Type B pancreatic cell (in vitro differentiated cells): ENCODE measurements at places on chromosomes 2 and 18. TPM values are rescaled to one million over a fixed set of nuclear protein-coding genes. Genes with fewer than 3 reads are reported as not detected.

Gene ID2
- total RNA-seq = 194 and 310 TPM in 2 replicates

Gene PSTPIP2
- 9.6 and 10.5 TPM in 2 replicates for total RNA-seq

Gene DIPK1C
- 0.26 and 0.36 TPM in 2 replicates for total RNA-seq

Gene IL1R1
- total RNA-seq = 15.8 and 31.7 TPM in 2 replicates

Gene NPAS2
- total RNA-seq = 10.7 and 25.7 TPM in 2 replicates

Gene IL36A
- total RNA-seq = not detected in 2 replicates

Gene DSG2
- 117 and 272 TPM in 2 replicates for total RNA-seq

Gene GPAT2
- total RNA-seq = 0.39 TPM in 1 of 2 replicates, not detected in the other

Gene MROH2A
- not detected in 2 replicates for total RNA-seq

Gene KCNK3
- total RNA-seq = 2.7 and 7.7 TPM in 2 replicates

Gene PLEKHB2
- 43.4 and 49.2 TPM in 2 replicates for total RNA-seq

Gene STK25
- total RNA-seq = 182 and 198 TPM in 2 replicates

Gene UGT1A3
- total RNA-seq = 0.19 TPM in 1 of 2 replicates, not detected in the other

DNA sequence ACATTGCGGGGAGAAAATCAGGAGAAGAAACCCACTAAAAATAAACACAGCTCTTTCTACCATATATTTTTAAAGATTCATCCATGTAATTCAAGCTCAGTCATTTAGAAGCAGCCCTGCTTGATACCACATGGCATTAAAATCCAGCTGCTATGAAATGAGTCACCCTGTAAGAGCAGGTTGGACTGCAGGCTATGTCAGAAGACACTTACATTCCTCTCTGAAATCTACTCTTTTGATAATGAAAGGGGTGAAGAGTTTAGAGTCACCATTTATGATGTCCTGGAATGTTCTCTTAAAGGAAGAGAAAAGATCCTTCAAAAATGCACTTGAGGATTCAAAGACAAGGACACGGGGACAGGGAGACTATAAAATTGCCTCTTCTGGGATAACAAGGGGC, 100.6 kb upstream of the APCDD1 start:
- DNase-seq = no peak

DNA sequence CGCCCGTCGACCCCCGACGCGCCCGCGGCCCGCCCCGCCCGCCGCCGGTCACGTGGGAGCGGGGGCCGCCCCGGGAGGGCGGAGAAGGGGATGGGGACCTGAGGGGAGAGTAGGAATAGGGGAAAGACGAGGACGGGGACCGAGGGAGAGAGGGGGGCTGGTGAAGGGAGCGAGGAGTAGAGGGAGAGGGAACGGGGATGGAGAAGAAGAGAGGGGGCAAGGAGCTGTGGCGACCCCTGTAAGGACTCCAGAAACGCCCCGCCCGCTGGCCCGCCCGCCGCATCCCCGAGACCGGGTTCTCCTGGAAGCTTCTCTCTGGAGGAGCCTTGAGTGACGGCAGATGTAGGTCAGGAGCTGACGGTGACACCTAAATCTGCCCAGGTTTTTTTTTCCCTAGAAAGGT, 615 bp downstream of the ADNP2 start:
- DNase-seq = no peak

DNA sequence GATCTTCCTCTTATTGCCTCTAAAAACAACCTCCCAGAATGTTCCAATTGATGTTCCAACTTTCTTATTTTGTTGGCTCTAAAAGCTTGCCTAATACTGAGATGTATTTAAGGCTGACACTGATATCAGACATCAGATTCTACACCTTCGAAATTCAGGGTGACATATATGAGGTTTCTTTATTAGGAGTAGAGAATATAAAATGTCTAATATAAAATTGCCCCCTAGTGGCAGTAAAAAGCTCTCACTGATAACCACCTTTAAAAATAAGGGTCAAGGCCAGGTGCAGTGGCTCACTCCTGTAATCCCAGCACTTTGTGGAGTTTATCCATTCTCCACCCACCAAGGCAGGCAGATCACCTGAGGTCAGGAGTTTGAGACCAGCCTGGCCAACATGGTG, 789.7 kb upstream of the SLC39A10 start:
- no peak for DNase-seq

- DNase-seq = no peak
Measured at GRCh38 chr2:106163948-106164545, 30.1 kb downstream of the UXS1 start.

GRCh38 chr2:232139786-232140562, 178.5 kb downstream of the DIS3L2 start:
- no peak for DNase-seq

GRCh38 chr2:236887953-236888793, 197.5 kb upstream of the COPS8 start:
- DNase-seq = no peak

DNA sequence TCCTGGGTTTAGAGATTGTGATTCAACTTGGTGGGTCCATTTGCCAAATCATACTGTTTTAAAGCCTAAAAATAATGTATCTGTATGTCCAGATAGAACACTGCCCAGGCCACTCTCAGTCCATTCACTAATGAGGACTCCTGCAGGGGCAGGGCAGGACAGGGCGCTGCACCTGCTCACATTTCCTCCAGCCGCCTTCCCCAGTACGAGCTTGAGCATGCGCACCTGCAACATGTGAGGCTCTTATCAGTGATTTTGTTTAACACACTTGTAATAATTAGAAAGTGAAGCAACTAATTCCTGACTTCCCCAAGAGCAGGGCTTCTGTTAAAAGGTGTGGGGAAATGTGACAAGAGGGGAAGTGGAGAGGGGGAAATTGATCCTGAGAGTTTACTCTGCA, 89.7 kb downstream of the AFF3 start:
- DNase-seq = no peak

- DNase-seq = no peak
Measured at GRCh38 chr2:217035967-217036366, 176.1 kb upstream of the TNP1 start.

DNA sequence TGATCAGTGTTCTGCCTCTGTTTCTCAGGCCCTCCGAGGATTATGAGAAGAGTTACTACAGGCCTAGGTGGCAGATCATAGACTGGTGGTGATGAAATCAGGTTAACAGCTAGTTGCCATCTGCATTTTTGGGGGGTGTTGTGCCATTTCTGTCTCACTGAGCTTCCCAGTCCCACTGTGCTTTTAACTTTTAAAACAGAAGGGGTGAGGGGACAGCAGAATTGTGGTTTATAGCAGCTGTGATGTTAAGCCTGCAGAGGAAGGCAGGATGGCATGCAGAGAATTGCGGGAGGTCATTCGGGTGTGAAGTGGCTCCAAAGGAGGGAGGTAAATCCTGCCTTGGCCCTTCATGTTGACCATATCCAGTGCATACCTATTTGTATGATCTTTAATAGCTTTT, 5.0 kb downstream of the CAB39 start:
- no peak for DNase-seq

DNA sequence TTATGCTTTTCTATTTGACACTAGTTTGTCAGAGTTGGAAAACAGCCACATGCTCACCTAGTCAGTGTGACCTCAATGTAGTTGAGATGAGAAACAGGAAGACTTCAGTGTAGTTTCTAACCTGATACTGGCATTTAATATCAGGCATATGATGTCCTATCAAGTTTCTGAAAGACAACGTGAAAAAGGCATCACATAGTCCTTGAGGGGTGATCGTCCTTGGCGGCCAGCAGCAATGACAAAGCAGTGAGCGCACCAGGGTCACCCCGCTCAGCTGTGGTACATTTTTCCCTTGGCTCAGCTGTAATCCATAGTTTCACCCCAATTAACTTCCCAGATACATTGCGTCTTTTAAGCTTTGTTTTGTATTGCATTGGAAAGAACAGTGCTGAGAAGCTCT, 4.3 kb downstream of the HSPE1 start:
- DNase-seq = no peak

- no peak for DNase-seq
Measured at GRCh38 chr2:215966951-215967350, 46.4 kb downstream of the MREG start.

- DNase-seq = no peak
Measured at GRCh38 chr2:173990970-173991819, 26.0 kb upstream of the SP3 start.

GRCh38 chr2:176206682-176207081, 18.2 kb downstream of the HOXD1 start:
- no peak for DNase-seq

- no peak for DNase-seq
Measured at GRCh38 chr2:95296880-95297487, at the start of gene KCNIP3. TSS of gene KCNIP3 (plus strand) at chr2:95297347. CDS start at chr2:95297439, 92 bp downstream.

- DNase-seq = no peak
Measured at GRCh38 chr18:37252854-37253393, 312.7 kb downstream of the CELF4 start.

DNA sequence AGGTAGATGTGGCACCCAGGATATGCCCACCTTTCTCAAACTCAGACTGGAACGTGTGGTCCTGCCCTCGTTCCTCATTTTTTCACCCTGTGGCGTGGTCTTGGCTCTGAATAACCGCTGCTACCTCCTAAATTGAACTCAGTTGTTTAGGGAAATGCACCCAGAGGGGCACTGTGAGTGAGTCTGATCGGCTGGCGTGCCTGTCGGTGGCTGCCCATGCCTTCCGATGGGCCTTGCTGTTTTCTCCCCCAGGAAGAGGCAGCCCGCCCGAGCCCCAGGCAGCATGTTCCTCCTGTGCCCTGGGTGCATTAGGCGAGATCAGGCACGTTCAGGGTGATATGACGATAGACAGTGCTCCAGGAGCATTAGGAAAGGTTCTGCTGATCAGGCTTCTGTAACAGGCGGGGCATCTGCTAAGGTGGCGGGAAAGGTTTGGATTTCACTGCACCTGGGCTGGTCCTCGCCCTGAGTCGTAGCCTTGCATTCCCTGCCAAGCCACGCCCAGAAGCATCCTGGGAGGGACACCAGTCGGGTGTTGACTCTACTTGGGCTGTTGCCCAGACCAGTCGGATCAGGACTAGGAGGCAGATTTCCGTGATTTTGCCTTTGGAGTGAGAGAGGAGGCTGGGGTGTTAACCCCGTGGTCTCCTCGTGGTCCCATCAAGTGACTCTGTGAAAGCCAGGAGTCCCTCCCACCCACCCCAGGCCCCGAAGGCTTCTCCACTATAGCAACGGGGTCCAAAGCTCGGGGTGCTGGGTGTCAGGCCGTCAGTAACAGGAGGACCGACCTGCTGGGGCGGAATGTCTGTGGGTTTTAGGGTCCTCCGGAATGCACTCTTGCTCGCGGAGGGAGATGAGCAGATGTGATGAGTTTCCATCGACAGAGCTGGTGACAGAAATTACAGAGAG, 75.1 kb downstream of the SH3BP4 start:
- DNase-seq = no peak

DNA sequence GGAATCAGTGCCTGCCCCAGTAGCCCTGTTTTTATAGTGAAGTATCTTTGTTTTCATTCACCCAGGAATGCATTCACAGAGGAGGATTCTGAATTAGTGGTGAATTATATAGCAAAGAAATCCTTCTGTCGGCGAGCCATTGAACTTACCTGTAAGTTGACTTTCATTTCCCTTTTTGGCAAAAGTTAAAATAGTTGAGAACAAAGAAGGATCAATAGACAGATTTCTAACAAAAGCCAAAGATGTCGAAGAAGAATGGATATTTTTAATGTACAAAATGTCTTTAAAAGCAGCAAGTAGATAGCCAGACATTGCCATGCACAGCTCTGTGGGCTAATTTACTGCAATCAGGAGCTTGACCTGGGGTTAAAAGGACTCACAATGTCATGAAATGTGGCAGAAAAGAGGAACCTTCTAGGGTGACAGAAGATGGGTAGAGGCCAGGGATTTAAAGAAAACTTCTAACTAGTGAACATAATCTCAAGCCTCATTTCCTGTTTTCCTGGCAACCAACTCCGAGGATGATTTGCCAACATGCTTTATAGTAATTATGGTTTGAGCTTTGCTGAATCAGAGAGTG, 53.8 kb upstream of the TMEM87B start:
- DNase-seq = no peak

DNA sequence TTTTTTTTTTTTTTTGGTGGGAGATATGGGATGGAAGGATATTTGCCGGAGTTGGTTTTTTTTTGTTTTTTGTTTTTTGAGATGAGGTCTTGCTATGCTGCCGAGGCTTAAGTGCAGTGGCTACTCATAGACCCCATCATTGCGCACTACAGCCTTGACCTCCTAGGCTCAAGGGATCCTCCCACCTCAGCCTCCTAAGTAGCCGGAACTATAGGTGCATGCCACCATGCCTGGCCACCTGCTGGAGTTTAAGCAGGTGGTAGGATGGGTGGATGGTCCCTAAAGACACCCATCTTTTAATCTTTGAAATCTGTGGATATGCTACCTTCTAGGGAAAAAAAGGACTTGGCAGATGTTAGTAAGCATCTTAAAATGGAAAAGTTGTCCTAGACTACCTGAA, 169.8 kb downstream of the TGIF1 start:
- no peak for DNase-seq

GRCh38 chr2:97646977-97647376, 1.1 kb downstream of the COX5B start:
- no peak for DNase-seq

DNA sequence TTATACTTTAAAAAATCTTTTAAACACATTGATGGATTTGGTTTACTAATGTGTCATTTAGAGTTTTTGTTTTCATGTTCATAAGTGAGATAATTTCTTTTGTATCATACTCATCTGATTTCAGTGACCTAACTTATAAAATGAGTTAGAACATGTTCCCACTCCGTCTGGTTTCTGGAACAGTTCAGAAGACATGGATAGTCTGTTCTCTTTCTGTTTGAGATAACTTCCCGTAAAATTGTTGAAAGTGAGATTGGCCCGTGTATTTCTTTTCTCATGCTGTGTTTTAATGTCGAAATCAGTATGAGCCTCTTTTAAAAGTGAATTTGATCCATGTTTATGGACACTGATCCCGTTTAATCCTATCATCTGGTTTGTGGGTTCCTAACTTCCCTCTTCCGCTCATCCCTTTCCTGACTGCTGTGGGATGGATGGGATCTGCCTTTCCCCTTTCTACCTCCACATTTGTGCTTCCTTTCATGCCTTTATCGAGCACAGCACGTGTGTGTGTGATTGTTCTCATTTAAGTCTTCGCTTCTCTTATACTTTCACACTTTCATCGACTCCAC, 78.9 kb downstream of the COPS8 start:
- DNase-seq = no peak

DNA sequence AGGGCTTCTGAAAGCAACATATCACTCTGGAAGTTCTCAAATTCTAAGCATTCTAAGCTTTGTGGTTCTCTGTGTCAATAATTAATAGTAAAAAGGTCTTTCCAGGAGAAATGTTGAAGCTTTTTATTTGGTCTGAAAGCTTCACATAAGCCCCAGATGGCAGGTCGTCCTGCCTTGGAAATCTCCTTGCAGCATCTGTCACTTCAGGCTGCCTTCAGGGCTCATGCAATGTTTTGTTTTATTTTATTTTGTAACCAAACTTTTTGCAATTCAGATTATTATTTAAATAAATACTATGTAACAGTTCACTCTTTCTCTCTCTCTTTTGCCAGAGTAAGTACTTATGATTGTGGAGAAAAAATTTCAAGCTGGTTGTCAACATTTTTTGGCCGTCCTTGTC, 46.7 kb upstream of the FHOD3 start:
- no peak for DNase-seq

GRCh38 chr2:38907743-38908562, 18.3 kb downstream of the ARHGEF33 start:
- no peak for DNase-seq

- no peak for DNase-seq
Measured at GRCh38 chr2:59399126-59399525, 1154.3 kb downstream of the BCL11A start.

- no peak for DNase-seq
Measured at GRCh38 chr2:168997794-168998193, 33.3 kb downstream of the ABCB11 start.

DNA sequence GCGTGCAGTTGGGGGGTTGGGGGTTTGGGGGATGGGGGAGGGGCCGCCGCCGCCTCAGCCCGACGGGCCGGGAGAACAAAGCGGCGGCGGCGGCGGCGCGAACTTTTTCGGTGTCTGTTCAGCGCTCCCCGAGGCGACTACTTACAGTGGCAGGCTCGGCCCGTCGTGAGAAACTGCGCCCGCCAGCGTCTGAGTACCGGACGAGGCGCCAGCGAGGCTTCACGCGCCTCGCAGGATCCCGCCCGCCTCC, 172 bp downstream of the PRKD3 start:
- no peak for DNase-seq
